Anterior cingulate cortex (tissue), 58 donors: ENCODE measurements at places on chromosomes 2 and 18.

GRCh38 chr2:74632939-74633312 lies 15.2 kb downstream of the M1AP start:
- DNase-seq = no peak

DNA sequence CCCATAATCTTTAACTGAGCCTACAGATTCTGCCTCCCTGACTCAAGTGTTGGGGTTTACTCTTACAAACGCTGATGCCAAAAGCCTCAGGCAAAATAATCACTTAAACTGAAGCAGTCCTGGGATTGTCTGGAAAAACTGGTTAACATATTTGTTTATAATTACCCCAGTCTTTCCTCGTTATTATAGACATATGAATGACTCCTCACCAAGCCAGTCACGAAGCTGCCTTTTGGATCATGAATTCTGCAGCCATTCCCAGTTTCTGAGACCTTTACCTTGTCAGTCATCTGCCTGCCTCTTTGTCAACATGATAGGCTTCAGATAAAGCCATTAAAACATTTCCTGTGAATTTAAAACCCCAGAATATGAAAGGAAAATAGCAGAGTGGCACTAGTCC lies 46.4 kb downstream of the MREG start:
- no peak for DNase-seq

GRCh38 chr2:237351046-237351445 lies 62.9 kb downstream of the COL6A3 start:
- no peak for DNase-seq

DNA sequence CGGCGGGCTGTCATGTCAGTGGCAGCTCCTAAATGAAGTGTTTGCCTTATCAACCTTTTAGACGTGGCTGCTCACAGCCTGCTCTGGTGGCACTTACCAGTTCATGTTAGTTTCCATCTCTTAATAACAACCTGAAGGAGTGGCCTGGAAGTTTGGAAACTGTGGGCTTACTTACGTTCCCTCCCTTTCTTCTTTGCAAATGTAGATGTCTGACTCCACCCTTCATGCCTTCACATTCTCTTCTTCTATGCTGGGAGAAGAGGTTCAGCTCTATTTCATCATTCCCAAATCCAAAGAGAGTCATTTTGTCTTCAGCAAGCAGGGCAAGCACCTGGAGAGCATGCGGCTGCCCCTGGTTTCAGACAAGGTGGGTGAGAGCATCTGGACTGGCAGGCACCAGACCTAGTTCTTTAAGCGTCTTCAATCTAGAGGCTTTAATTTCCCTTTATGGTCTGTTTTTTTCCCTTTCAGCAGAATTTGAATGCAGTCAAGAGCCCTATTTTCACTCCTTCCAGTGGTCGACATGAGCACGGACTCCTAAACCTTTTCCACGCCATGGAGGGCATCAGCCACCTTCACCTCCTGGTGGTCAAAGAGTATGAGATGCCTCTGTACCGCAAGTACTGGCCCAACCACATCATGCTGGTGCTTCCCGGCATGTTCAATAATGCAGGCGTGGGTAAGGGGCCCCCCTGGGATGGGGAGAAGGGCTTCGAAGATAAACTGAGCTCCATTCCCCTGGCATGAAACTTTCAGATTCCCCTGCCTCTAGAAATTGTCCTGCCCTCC lies 92.4 kb downstream of the ESCO1 start:
- DNase-seq = no peak

- no peak for DNase-seq
Measured at GRCh38 chr2:230955163-230955737, 30.2 kb upstream of the GPR55 start.
